GM23248 (cell line): ENCODE measurements at places on chromosomes 2 and 18. TPM values are rescaled to one million over a fixed set of nuclear protein-coding genes. Genes with fewer than 3 reads are reported as not detected.

Gene CCL20
- total RNA-seq, result not detected in 2 replicates

Gene LHCGR
- total RNA-seq, result not detected in 2 replicates

Gene AKAIN1
- total RNA-seq, result not detected in 2 replicates

Gene KCNJ13
- total RNA-seq, result not detected in 2 replicates

Gene HTR2B
- total RNA-seq, result not detected in 2 replicates

Gene SYT4
- total RNA-seq, result not detected in 2 replicates

Gene SLC4A3
- 0.54 and 1.6 TPM in 2 replicates for total RNA-seq

Gene FBXO15
- 0.22 TPM in 1 of 2 replicates, not detected in the other for total RNA-seq

Gene CHRNG
- total RNA-seq, result not detected in 2 replicates

GRCh38 chr2:65027616-65028244, 28.5 kb upstream of the CEP68 start:
- no peak for DNase-seq

DNA sequence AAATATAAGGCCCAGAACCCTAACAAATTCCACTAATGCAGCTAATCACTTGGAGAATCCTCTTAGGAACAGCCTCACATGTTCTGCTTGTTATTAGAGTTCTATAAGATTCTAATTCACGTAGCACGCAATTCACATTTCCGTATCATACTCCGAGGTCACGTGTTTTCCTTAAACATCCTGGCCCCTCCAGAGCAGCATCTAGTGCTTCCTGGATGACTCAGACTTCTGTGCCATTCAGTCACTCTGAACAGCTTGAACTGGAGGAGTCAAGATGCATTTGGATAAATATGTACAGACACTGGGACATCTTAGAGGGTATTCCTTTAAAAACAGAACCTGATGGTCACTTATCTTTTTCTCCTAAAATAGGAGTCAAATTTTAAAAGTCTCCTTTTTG, 156.5 kb downstream of the MYO5B start:
- no peak for DNase-seq

DNA sequence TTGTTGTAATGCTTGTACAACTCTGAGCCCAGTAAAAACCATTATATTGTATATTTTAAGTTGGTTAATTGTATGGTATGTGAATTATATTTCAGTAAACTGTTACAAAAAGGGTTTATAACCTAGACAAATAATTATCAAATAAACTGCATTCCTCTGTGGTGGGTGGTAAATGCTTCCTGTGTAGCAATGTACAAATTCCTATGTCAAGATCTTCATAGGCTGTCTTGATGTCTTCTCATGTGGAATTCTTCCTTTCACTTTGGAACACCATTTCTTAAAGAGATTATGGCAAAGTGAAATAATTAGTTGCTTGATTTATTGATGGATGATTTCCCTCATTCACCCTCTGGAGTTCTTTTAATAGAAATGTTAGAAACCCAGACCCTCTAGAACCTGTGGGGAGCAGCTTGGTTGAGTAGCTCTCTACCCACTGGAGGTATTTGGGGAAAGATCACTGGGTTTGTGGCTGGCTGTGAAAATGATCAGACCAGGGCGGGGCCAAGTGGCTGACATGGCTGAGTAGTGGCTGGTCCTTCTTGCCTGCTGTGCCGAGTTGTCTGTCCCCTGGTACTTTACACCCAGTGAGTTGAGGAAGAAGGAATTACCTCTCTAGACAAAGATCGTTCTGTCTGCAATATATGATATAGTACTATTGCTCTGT, 22.4 kb upstream of the MGAT5 start:
- DNase-seq, result no peak

DNA sequence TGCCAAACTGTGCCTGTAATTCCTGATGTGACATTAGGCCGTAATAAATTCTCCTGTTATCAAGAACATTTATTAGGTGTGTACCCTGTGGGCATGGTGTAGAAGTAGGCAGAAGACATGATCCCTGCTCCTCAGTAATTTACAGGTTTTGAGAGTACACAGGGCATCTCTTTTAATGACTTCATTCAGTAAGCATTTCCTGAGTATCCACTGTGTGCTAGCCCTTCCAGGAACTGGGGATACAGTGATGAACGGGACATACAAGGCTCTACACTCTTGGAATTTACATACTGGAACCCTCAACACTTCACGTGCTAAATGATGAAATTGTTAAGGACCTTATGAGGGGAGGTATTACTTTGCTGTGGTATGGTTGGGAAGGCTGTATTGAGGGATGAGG, 30.2 kb downstream of the DIS3L2 start:
- peak; percentile 15 for DNase-seq

GRCh38 chr18:45628979-45629958, 14.0 kb downstream of the SLC14A2 start:
- DNase-seq, result peak; percentile 82

- DNase-seq, result peak; percentile 87
Observed at GRCh38 chr2:85753525-85754312, at the start of gene ATOH8. TSS of gene ATOH8 (plus strand) at chr2:85753991. CDS start at chr2:85754190, 199 bp downstream.

DNA sequence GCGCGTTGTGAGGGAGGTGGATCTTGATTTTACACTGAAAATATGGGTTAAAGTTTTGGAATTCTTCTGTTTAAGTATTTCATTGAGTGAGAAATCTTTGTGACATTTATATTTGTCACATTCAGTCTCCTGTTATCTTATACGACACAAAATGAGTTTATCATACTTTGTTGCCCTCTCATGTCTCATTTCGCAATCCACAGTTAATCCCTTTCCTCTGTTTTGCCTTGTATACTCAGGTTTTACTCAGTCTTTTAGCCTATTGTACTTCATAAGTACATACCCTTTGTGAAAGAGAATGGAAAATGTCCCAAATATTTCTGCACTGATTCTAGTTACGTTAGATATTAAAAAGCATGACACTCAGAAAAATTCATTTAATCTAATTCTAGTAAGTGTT, 142.7 kb downstream of the ATP9B start:
- peak; percentile 4 for DNase-seq

DNA sequence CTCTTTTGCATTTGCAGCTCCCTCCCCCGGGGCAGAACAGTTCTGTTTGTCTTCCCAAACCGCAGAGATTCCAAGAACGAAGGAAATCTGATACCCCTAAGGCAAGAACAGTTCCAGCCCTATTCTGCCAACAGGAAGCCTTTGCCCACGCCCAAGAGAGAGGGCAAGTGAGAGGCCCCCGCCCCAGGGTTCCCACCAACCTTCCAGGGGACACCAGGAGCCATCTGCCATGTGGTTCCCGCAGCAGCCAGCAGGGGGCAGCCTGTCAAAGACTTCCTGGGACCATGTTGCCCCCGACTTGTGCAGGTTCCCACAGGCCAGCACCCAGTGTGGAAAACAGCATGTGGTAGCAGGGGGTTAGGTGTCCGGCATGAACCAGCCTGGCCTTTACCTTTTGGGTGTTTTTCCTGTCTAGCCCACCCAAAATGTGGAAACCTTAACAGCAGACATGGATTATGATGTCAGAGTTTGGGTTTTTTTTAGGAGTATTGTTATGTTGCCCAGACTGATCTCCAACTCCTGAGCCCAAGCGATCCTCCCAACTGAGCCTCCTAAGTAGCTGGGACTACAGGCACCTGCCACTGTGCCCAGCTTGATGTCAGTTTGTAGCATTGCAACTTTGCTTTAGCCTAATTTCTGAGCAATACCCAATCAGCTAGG, 21.7 kb upstream of the EFHD1 start:
- peak; percentile 44 for DNase-seq

- DNase-seq, result no peak
Observed at GRCh38 chr2:213290501-213290900, 6.2 kb downstream of the SPAG16 start.

DNA sequence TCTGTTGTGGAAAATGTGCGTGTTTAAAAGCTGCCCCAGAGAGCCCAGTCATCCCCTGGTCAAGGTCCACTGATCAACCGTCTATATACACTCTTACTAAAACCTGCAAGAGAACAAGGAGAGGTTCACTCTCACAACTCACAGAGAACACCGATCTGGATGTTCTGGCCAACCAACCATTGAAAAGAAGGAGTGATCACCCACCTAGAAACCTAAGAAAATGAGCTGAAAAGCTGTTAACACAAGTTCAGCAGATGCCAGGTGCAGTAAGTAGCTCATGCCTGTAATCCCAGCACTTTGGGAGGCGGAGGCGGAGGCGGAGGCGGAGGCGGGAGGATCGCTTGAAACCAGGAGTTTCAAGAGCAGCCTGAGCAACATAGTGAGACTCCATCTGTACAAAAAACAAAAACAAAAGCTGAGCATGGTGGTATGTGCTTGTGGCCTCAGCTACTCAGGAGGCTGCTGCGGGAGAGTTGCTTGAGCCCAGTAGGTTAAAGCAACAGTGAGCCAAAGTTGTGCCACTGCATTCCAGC, 14.5 kb downstream of the ATG16L1 start:
- no peak for DNase-seq

DNA sequence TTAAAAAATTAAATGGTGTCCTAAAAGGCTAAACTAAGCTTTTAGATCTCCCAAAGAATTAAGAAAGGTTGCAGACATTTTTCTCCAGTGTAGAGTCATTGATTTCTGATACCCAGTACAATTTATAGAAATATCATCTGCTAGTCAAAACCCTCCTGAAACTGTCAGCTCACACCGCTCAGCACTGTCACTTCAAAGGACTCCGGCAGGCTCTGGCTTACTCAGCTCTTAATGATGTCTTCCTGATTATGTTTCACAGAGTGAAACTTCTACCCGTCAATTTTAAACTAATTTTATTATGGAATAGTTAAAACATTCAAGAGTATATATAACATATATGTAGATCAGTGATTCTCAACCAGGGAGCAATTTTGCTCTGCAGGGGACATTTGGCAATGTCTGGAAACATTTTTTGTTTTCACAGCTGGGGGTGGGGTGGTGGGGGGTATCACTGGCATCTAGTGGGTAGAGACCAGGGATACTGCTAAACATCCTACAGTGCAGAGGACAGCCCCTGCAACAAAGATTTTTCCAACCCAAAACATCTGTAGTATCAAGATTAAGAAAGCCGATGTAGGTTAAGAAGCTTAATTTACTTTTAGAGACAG, 31.6 kb downstream of the CDK15 start:
- no peak for DNase-seq

- DNase-seq, result no peak
Observed at GRCh38 chr18:62152844-62153243, 34.0 kb downstream of the PIGN start.

- DNase-seq, result peak; percentile 21
Observed at GRCh38 chr2:54067851-54068375, 47.5 kb upstream of the ACYP2 start.

DNA sequence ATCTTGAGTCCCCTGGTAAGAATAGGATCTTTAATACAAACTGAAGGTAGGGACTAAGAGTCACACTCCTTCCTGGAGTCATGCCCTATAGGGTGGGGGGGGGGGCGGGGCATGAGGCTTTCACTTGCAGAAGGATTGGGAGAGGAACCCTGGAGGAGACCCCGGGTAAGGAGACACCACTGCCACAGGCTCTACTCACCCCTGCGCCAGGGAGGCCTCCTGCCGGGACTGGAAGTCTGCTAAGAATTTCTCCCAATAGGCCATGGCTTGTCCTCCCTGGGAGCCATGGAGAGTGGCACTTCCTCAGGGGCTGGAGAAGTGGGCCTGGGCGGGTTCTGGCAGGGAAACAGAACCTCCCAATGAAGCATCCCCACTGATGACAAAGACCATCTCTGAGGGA, 645.3 kb upstream of the RAB6C start:
- DNase-seq, result no peak

- DNase-seq, result peak; percentile 53
Observed at GRCh38 chr18:75407468-75408437, 19.8 kb downstream of the SMIM21 start.

- DNase-seq, result peak; percentile 95
Observed at GRCh38 chr2:203683932-203684556, 22.4 kb upstream of the CD28 start.

- peak; percentile 1 for DNase-seq
Observed at GRCh38 chr2:212330263-212330662, 208.3 kb downstream of the ERBB4 start.

DNA sequence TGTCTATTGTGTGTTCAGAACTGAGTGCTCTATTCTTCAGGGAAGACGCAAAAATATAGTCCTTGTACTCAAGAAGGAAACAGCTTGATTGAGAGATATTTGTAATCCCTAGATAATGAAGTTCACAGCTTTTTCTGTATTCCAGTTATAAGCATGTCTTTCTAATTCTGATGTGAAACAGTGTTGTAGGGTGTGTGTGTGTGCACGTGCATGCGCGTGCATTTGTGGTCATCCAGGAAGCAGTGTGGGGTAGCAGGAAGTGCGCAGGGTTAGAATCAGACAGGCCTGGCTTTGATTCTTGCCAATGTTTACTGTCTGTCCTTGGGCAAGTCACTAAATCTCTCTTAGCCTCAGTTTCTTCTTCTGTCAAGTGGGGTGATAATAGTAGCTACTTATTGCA, 87.9 kb downstream of the NPAS2 start:
- no peak for DNase-seq

DNA sequence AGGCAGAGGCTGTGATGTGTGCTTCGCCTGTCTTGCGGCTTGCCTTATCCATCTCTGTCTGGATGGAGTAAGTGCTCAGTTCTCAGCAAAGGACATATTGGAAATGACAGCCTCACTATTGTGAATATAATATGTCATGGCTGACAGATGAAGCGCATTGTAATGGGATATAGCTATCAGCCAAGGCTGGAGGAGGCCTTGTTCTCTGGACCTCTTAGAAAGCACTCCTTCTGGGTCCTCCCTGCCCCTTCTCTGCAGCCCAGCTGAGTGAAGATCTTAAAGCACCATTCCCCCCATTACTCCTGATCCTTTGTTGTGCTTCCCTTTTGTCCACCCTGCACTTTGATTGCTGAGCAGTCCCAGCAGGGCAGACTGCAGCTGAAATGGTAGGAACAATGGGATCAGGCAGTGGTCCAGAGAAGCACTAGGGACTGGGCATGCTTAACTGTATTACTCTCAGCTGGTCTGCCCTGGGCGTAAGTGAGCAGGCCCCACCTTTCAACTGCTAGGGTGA, 265.3 kb downstream of the SETBP1 start:
- DNase-seq, result no peak

DNA sequence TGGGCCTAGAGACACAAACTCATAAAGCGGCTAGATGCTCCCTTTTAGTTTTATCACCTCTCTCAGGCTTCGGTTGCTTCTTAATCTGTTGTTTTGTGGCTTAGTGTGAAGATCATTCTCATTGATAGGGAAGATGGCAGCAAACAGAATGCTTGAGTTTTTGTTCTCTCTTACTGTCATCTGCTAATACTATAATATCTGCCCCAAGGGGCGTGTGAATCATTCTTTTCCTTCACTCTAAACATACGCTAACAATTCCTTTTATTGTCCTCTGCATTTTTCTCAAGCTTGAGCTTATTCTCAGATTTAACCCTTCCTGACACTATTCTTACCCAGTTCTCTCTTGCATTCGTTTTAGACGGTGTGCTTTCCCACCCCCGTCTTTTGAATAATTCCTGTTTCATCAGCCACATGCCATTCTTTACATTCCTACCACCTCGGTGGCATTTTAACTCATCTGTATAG, 323.9 kb upstream of the NRP2 start:
- DNase-seq, result peak; percentile 31

DNA sequence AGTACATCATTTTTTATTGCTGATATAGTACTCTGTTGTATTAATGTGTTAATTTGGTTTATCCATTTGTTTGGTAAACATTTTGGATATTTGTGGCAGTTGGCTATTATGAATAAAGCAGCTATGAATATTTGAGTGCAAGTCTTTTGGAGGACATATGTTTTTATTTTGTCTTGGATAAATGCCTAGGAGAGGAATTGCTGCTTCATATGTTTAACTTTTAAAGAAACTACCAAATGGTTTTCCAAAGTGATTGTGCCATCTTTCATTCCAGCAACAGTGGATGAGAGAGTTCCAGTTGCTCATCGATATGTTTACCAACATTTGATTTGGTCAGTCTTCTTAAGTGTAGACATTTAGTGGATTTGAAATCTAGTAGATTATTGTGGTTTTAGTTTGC, 51.8 kb downstream of the MERTK start:
- DNase-seq, result no peak
